ENCODE measurements at places on chromosomes 4 and X.

- DNase-seq: no peak
These were observed 60.8 kb downstream of the PPM1K start for GRCh38 chr4:88223516-88223915.

GRCh38 chr4:98652996-98653395 is 5.4 kb downstream of the TSPAN5 start:
- no peak for DNase-seq

- no peak for DNase-seq
These were observed 585.2 kb downstream of the TRAM1L1 start for GRCh38 chr4:116500225-116500624.

GRCh38 chr4:169256101-169256612 is 14.6 kb downstream of the SH3RF1 start:
- DNase-seq: no peak

DNA sequence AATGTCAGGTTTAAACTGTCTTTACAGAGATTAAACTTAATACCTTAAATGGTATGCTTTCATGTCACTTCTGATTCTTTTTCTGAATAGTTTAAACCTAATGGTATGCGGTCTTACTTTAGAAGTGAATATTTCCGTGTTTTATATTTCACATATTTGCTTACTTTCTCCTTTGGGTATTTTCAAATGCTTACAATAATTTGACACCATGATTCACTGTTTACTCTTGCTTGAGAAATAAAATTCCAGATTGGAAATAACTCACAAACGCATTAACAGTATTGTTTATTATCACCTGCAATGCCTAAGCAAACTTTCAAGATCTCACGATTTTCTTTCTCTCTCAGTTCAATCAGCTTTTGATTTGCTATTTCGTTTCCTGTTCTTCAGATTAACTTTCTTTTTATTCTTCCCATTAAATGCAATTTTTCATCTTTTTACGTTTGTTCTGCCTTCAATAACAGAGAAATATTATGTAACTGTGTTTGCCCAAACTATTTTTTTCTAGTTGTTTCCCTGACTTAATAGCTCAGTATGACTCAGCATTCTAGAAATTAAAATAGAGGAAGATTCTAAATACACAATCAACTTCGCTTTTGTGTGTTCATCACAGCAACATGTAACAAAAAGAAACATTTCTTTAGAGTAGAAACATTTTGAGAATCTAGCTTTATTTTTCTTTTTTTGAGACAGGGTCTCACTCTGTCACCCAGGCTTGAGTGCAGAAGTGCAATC is 955.5 kb upstream of the PRKX start:
- no peak for DNase-seq

DNA sequence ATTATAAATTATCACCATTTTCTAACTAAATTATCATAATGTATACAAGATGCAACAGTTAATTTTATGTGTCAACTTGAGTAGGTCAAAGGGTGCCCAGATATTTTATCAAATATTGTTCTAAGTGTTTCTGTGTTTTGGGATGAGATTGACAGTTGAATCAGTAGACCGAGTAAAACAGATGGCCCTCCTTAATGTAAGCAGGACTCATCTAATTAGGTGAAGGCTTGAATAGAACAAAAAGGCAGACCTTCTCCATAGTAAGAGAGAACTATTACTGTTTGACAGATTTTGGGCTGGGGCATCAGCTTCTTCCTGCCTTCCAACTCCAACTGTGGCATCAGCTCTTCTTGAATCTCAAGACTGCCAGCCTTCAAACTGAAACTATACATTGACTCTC is 185.8 kb downstream of the TRAM1L1 start:
- no peak for DNase-seq

DNA sequence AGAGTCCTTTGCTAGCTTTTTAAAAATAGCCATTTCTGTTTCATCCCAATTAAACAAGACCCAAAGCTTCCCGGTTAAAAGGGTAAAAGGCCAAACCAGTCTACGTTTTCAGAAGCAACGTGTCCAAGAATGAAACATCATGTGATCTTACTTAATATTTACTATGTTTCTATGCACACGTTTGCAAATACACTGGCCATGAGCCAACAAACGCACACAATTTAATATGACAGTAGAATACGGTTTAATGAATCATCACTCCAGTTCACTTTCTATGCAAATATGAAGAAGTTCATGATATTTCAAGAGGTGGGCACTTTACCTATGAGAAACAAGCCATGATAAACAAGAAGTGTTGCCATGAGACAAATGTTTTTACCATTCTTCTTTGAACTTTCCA is 4.3 kb downstream of the NR0B1 start:
- DNase-seq: no peak

DNA sequence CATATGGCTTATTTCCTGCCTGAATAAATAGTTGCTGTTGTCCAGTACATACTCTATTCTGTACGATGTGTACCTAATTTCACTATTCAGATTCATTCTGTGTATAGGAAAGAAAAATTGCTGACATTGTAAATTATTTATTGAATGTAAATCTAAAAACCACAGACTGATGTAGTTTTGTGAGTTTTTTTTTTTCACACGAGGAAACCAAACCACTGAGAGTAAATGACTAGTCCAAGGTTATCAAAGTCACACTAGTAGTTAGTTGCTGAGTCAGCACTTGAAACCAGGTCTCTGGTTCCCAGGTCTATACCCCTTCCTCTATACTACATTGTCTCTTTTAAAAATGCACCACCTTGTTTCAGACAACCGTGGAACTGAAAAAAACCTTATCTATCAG is 298.3 kb upstream of the DIAPH2 start:
- no peak for DNase-seq

GRCh38 chr4:152690706-152691651 is 11.2 kb upstream of the TMEM154 start:
- DNase-seq: no peak

DNA sequence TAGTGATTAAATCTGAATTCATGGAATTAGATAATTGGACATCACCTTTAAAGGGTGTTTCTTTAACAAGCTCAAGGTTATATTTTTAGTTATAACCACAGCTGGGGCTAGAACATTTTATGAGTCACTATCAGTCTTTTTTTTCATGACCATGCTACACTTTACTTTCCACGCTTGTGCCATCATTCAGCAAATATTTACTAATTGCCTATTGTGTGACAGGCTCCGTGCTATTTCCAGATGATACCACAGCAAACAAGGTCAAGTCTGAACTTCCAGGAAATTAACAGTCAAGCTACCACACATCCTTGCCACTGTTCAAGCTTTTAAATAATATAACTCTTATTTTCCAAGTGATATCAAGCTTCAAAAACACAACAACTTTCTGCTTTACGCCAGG is 16.5 kb downstream of the SPANXN3 start:
- DNase-seq: no peak

DNA sequence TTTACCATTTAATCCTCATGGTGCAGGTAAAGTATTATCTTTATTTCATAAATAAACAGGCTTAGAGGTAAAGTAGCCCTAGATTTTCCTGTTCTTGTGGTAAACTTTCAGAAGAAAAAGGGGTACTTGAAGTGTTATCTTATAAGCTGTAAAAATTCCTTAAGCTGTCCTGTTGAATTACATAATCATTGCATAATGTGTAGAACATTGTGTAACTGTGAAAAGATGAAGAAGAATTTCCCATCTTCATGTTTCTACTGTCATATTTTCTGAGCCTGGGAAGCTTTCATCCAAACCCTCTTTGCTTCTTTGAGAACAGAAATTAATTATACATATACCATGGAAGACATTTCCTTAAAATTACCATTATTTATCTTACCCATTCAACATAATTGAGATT is 90.5 kb downstream of the ELOVL6 start:
- DNase-seq: no peak

- DNase-seq: no peak
These were observed 100.3 kb upstream of the DDIT4L start for GRCh38 chr4:100290585-100290984.

- no peak for DNase-seq
These were observed 10.6 kb downstream of the PPEF2 start for GRCh38 chr4:75891611-75892010.

- DNase-seq: no peak
These were observed 7.9 kb upstream of the SLC25A43 start for GRCh38 chrX:119391279-119391678.

DNA sequence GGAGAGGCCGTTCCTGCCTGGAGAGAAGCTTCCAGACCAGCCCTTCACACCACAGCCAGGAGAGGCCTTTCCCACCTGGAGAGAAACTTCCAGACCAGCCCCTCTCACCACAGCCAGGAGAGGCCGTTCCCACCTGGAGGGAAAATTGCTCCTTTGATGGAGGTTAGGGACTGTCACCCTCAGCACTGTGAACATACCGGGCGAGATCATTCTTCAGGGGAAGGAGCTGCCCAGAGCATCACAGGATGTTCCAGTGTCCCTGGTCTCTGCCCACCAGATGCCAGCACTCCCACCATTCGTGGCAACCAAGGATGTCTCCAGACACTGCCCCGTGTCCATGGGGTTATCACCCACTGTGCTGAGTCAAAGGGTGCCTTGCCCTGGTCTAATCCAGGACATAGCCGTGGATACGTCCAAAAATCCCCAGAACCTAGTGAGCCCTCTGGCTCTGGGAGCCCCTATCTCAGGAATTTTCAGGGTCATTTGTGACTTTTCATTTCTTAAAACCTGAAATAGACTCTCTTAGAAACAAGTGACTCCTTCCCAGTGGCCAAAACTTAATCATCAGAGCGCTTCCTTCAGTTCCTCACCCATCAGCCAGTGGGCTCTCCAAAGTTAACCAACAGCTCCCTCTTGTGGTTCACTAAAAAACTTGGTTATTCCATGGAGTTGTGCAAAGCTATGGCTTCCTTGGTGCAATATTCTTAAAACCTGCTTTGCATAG is 80.2 kb downstream of the CRMP1 start:
- DNase-seq: no peak

GRCh38 chr4:57163530-57164459 is 53.6 kb upstream of the IGFBP7 start:
- peak; percentile 39 for DNase-seq

DNA sequence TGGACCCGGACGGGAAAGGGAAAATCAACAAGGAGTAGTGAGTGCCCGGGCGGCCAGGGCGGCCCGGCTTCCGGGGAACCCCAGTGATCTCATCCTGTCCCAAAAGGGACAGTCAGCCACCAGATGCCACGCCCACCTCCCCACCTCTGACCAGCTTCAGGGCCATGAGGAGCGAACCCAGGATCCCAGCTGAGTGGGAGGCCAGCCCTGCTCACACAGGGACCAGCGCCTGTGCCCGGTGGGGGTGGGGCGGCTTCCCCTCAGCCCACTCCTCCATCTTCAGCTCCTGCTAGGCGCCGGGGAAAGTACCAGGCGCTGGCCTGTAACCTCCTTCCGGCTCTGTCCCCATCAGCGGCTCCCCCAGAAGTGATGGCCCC is 6.2 kb downstream of the MYL5 start:
- no peak for DNase-seq

DNA sequence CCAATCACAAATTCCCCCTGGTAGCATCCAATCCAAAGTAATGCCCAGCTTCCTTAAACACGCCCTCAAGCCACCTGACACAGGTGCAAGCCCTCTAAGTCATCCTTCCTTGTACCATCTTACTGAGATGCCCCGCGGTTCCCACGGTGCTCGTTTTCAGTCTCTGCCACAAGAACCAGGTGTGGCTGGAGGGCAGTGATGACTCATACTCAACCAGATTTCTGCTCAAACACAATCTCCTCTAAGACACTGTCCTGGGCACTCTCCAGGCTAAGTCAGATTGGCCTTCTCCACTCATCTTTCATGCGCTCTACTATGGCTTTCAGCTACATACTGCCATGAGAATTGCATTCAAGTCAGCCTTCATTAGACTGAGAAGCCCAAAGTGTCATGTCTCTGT is 3.5 kb downstream of the SH3KBP1 start:
- DNase-seq: no peak

DNA sequence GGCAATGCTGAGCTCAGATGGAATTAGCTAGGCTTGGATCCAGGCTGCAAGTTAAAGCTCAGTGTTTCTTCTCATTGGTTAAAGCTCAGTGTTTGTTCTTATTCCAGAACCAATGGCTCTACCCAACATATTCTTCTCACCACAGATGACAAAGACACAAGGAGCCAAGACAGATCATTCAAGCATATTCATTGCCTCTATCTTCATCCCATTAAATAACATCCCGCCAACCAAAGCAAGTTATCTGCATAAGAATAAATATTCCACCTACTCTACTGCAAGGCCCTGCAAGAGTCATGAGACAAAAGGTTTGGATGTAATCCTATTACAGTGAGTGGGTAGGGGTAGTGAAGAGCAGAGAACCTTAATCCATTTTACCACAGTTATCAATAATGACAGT is 766.5 kb downstream of the C4orf33 start:
- DNase-seq: no peak

DNA sequence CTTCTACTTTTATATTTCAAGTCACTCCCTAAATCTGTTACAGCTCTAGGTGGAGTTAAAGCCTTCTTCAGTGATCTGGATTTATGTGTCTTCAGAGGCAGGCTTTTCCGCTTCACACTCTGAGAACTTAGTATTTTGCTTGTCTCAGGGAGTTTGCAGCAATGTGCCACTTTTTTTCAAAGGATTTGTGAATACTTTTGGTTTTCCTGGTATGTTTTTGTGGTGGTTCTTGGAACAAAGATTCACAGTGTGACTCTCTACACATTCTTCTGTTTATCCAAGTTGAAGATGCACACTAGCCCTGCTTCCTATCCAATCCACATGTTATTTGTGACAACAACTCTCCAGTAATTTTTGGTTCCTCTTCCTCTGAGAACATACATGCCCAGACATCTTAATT is 1253.7 kb downstream of the TECRL start:
- no peak for DNase-seq

GRCh38 chr4:176939445-176939844 is 146.7 kb upstream of the VEGFC start:
- DNase-seq: no peak

DNA sequence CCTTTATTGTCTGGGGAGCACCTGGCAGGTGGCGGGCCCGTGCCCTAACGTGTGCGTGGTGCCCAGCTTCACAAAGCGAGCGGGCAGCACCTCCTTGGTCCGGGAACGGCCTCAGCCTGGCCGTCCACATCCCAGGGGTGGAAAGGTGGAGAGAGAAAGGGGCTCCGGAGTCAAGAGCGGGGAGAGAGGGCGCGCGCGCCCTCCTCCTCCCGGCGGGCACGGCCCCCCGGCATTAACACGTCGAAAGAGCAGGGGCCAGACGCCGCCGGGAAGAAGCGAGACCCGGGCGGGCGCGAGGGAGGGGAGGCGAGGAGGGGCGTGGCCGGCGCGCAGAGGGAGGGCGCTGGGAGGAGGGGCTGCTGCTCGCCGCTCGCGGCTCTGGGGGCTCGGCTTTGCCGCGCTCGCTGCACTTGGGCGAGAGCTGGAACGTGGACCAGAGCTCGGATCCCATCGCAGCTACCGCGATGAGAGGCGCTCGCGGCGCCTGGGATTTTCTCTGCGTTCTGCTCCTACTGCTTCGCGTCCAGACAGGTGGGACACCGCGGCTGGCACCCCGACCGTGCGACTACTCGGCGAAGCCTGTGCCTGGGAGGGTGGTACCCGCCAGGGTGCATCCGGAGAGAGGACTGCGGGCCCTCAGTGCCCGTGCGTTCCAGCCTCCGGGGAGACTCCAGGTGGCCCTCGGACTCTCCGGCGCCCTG is at the start of gene KIT:
Gene KIT, plus strand, starts transcription at position 407 of the 701 bp plus-strand sequence. Its CDS starts 58 bp downstream, at position 465.
- DNase-seq: no peak

GRCh38 chr4:86626066-86626465 is 32.0 kb downstream of the PTPN13 start:
- no peak for DNase-seq
